K562 (cell line): ENCODE measurements at places on chromosomes 11 and 22. TPM values are rescaled to one million over a fixed set of nuclear protein-coding genes. Genes with fewer than 3 reads are reported as not detected.

Gene KRTAP5-1
- total RNA-seq: not detected in 2 replicates

Gene GAL
- 119 and 130 TPM in 2 replicates for total RNA-seq

Gene CD3G
- total RNA-seq: 0.55 and 0.60 TPM in 2 replicates

Gene FLRT1
- total RNA-seq: not detected in 2 replicates

Gene LRRC74B
- not detected in 2 replicates for total RNA-seq

Gene XKR3
- total RNA-seq: 11.3 and 11.5 TPM in 2 replicates

Gene SLC6A5
- not detected in 2 replicates for total RNA-seq

Gene IGSF9B
- total RNA-seq: 0.04 and 0.09 TPM in 2 replicates

Gene TP53AIP1
- total RNA-seq: not detected in 2 replicates

Gene PRAME
- 1,138 and 1,201 TPM in 2 replicates for total RNA-seq

Gene ANKK1
- total RNA-seq: not detected in 2 replicates

Gene OR5P2
- not detected in 2 replicates for total RNA-seq

Gene MYEOV
- total RNA-seq: 77.7 and 92.3 TPM in 2 replicates

Gene TSPAN32
- 4.8 and 5.9 TPM in 2 replicates for total RNA-seq

Gene MS4A3
- 28.7 and 32.8 TPM in 2 replicates for total RNA-seq

Gene SERPINH1
- total RNA-seq: 106 and 115 TPM in 2 replicates

Gene OR5T1
- total RNA-seq: not detected in 2 replicates

Gene IGSF22
- not detected in 2 replicates for total RNA-seq

Gene CBX7
- 4.1 and 4.8 TPM in 2 replicates for total RNA-seq

Gene OSBPL5
- total RNA-seq: 14.3 and 14.8 TPM in 2 replicates

Gene GRM5
- not detected in 2 replicates for total RNA-seq

Gene NCF4
- total RNA-seq: 0.18 and 0.56 TPM in 2 replicates

Gene SAA4
- not detected in 2 replicates for total RNA-seq

Gene CECR2
- total RNA-seq: 0.76 and 1.00 TPM in 2 replicates

Gene FGF3
- not detected in 2 replicates for total RNA-seq

Gene CCDC87
- total RNA-seq: 0.40 and 0.44 TPM in 2 replicates
